ENCODE measurements at places on chromosomes 2 and 18. TPM values are rescaled to one million over a fixed set of nuclear protein-coding genes. Genes with fewer than 3 reads are reported as not detected.

Gene QPCT
- total RNA-seq: 27.2 TPM

Gene CHRNG
- not detected for total RNA-seq

Gene WBP1
- 30.5 TPM for total RNA-seq

Gene TEX51
- total RNA-seq: not detected

Gene ANKRD53
- total RNA-seq: 0.32 TPM

Gene GNLY
- not detected for total RNA-seq

Gene CELF4
- not detected for total RNA-seq

Gene NR4A2
- under 0.01 TPM for total RNA-seq

Gene SOWAHC
- total RNA-seq: 5.9 TPM

Gene CABYR
- total RNA-seq: 2.9 TPM

Gene TUBA3E
- not detected for total RNA-seq

Gene MAP3K19
- total RNA-seq: not detected

Gene GTF2A1L
- total RNA-seq: 1.3 TPM

Data from epithelial cell of umbilical artery (primary cell).